ENCODE measurements at places on chromosomes 4 and X.

DNA sequence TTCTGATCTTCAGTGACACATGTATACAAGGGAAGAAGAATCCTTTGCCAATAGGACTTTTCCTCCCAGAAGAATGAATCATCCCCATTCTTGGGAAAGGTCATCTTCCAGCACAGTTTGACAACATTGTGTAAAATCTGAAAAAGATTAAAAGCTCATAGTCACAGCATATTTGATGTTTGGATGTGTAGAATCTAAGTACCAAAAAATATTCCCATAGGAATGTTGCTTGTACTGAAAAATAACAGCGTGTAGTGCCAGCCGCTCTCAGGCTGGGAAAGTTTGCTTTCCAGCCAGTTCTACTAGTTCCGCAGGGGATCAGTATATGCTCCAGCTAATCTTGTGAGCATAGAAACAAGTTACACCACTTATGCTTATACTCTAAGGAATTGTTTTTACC, 74.7 kb upstream of the IL13RA1 start:
- DNase-seq, result no peak

- no peak for DNase-seq
Observed at GRCh38 chr4:3257556-3258482, 8.9 kb downstream of the MSANTD1 start.

- no peak for DNase-seq
Observed at GRCh38 chr4:173446416-173446815, 47.5 kb upstream of the SCRG1 start.

DNA sequence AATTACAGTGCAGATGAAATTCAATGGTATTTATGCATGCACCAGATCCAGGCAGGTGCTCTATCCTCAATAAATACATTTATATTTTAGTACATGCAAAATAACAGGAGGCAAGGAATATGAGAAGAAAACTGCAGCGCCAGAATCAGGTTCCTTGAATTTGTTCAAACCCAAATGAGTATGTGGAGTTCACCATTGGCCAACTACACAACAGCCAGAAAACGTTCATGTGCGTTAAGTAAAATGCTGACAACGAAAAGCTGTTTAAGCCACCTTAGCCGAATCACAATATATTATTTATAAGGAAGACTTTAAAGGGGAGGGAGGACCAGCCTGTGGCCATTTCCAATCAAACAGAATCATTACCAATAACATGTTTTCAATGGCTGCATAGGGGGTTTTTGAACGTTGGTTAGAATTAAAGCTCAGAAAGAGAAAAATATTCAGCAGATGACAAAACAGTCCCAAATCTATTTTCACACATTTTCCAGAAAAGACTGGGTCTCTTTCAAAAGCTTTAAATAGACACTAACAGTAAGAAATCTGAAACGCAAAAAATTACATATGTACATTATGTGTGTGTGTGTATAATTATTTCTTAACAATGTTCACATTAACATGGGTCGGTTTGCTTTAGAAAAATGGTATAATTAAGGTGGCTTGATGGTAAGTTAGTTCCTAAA, 171.9 kb downstream of the LDB2 start:
- no peak for DNase-seq

DNA sequence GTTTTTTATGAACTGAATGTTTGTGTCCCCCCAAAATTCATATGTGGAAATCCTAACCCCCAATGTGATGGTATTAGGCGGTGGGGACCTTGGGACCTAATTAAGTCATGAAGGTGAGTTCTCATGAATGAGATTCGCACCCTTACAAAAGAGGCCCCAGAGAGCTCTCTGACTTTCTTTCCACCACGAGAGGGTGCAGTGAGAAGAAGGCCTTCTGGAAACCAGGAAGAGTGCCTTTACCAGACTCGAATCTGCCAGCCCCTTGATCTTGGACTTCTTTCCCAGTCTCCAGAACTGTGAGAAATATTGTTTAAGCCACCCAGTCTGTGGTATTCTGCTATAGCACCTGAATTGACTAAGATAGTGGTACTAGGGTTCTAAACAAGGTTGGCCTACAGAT, 40.8 kb downstream of the STK26 start:
- no peak for DNase-seq

GRCh38 chrX:39922926-39923325, 174.8 kb downstream of the BCOR start:
- DNase-seq, result no peak

- no peak for DNase-seq
Observed at GRCh38 chrX:2539586-2539985, 38.8 kb upstream of the DHRSX start.

- no peak for DNase-seq
Observed at GRCh38 chr4:31041853-31042252, 321.7 kb downstream of the PCDH7 start.

- no peak for DNase-seq
Observed at GRCh38 chr4:81120055-81120454, 89.5 kb downstream of the BMP3 start.

DNA sequence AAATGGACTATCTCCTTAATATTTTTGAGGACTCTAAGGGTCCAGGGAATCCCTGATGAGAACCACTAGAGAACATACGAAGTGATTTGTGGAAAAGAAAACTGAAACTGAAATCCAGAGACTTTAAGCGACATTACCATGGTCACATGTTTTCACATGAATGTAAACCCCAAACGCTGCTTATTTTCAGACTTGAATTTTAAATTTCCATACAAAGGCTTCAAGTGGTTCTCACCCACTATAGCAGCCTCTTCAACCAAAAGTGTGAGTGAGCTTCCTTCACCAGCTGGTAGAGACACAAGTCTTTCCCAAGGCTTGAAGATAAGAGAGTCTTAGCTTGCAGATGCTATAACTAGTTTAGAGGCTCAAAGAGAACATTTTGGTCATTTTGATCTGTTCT, 232.7 kb downstream of the MGST2 start:
- no peak for DNase-seq

GRCh38 chr4:77398256-77398655, 207.4 kb upstream of the CXCL13 start:
- DNase-seq, result no peak

DNA sequence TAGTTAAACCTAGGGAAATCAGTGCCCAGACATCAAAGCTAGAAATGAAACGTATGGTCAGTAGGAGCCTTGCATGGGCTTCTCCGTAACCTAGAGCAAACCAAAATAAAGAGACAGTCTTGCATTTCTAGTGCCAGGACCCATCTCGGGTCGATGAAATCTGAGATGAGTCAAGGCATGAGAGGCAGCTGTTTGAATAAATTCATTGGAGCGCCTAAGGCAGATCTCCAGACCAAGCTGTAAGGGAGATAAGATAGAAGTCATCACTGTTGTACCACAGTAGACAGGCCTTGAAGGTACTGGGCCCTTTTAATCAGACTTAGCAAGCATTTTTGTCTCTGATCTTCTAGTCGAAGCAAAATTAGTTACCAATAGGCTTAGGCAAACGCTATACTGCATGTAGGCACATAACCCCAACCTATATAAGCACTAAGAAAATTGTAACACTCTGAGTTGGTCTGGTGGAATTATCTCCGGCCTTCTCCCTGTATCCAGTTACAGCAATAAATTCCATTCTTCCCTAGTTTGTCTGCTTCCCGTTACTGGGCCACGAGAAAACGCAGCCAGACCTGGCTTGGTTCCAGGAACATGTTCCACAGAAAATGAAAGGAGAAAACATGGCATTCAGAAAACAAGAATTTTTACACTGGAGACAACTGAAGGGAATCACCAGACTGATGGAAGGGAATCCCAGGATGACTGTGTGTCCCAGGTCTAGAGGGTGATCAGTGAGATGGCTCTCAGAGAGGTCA, 21.1 kb upstream of the PAPSS1 start:
- DNase-seq, result no peak

GRCh38 chr4:188435381-188435780, 296.1 kb downstream of the TRIML1 start:
- no peak for DNase-seq

- no peak for DNase-seq
Observed at GRCh38 chr4:94913316-94913715, 155.6 kb downstream of the BMPR1B start.

DNA sequence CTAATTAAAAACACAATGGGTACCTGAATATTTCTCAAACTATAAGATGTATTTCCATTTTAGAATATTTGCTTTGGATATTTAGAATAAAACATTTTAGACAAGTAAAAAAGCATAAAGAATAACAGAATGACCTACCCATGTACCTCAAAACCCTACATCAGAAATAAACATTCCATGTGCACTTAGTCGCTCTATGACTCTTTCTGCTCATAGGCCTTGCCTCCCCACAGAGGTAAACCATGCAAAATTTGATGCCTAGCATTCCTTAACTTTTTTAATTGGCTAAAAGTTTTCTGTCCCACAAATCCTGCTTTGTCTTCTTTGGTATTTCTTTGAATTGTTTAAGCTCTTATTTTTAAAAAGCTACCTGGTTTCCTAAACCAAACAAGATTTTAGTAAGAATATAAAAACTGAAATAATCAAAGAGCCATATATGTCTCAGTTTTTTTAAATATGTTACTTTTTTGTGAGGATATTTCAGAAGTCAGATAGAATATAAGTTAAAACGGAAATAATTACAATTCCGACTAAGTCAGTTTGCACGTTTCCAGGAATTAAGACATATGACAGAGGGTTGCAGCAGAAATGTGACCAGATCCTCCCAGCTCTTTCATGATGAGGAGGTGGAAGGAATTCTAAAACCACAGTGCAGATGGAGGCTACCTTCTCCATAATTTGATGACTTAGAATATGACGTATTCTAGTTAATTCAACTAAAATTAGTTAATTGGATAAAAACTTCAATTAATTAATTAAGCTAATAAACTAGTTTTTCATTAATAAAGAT, 102.5 kb downstream of the FIP1L1 start:
- DNase-seq, result no peak

- DNase-seq, result no peak
Observed at GRCh38 chr4:147842573-147842972, 110.7 kb downstream of the ARHGAP10 start.

- no peak for DNase-seq
Observed at GRCh38 chr4:8464381-8464780, 23.8 kb downstream of the TRMT44 start.

DNA sequence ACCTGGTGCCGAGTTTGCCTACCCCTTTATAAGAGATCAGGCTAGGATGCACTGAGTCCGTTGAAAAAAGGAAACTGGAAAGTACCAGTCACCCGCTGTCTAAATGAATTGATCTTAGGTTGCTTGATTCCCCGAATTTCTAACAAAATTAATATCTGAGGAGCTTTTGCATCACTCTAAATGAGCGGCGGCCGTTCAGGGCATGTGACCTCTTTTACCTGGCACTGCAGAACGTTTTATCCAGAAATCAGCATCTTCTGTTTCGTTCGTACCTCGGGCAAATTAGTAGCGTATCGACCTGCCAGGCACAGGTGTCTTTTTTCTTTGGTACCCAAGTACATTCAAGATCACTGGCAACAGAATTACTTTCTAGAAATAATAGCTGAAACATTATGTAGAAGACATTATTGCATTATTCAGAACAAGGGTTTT, 876 bp downstream of the KLHL2 start:
- DNase-seq, result no peak

GRCh38 chrX:122363112-122363795, 820.8 kb upstream of the GRIA3 start:
- no peak for DNase-seq

- no peak for DNase-seq
Observed at GRCh38 chrX:15737190-15737958, 696 bp upstream of the CA5B start.

DNA sequence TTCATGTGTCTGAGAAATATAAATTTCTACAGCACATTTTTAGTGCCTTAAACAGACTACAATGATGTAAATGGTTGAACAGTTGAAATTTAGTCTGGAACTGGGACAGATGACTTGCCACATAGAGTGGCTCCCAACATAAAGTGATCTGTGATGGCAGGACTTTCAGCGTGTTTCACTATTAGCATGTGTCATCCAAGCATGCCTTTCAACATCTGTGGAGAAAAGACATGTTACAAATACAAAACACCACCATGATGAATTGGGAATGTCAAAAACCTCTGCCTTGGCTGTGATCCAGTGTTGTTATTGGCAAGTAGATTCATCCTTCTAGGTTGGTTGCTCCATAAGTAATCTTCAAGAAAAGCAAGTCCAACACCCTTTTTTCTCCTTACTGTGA, 348.7 kb downstream of the MAPK10 start:
- DNase-seq, result no peak

GRCh38 chrX:76919761-76920160, 492.3 kb downstream of the MAGEE1 start:
- no peak for DNase-seq

GRCh38 chr4:106344647-106344970, 24.0 kb downstream of the GIMD1 start:
- no peak for DNase-seq

GRCh38 chrX:18394477-18394876, 30.9 kb upstream of the CDKL5 start:
- DNase-seq, result no peak

DNA sequence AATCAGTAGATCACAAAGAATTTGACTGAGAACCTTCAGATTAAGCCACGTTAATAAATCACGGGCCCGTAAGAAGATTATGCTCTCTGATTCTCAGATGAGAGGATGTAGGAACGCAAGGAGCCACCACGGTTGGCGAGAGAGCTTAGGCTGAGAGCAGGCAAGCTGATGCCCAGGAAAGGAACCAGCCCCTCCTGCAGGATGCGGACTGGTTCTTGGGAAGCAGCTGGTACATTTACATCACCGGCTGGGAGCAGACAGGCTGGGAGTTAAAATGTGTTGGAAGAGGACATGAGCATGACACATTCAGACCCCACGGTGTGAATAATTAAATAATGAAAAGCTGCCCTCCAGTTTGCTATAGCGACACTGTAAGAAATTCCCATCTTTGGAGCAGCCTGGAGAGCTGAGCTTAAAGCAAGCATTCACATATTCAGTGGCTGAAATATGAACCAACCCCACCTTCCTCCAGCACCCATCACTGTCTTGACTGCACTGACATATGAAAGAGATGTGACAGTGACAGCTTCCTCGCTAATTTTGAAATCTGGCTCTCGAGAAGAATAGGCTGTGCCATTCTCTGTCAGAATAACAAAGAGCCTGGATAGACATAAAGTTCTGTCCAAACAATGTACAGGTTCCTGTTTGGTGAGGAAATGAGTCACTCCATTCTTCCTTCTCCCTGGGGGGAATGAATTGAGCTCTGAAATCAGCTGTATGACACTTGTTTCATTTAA, 33.1 kb downstream of the LNX1 start:
- no peak for DNase-seq

- no peak for DNase-seq
Observed at GRCh38 chr4:133921280-133922195, 280.1 kb downstream of the PABPC4L start.

- DNase-seq, result no peak
Observed at GRCh38 chr4:120858776-120859175, 63.8 kb downstream of the PRDM5 start.

GRCh38 chr4:8261851-8262535, 7.6 kb upstream of the HTRA3 start:
- no peak for DNase-seq

DNA sequence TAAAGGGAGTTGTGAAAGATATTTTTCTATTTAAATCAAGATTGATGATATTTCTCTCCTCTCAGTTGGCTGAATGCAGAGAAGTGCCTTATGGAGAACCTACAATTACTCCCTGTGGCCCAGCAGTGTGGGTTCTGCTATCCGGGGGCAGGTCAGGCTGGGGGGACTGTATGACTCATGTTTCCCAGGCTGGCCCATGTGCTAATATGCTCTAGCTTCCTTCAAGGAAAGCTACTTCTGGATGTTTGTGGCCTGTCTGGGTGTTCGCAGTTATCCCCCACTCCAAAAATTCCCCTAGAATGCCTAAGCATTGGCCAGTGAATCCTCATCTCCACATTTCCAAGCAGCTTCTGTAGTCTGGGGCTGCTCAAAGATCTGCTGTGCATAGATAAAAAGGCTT, 58.9 kb upstream of the SPP1 start:
- DNase-seq, result no peak
